ENCODE measurements at places on chromosomes 12 and 14. TPM values are rescaled to one million over a fixed set of nuclear protein-coding genes. Genes with fewer than 3 reads are reported as not detected.

GRCh38 chr14:89466484-89466883 is 49.5 kb upstream of the FOXN3 start:
- no peak for DNase-seq

GRCh38 chr12:100820314-100820713 is 25.7 kb downstream of the ANO4 start:
- DNase-seq = no peak

DNA sequence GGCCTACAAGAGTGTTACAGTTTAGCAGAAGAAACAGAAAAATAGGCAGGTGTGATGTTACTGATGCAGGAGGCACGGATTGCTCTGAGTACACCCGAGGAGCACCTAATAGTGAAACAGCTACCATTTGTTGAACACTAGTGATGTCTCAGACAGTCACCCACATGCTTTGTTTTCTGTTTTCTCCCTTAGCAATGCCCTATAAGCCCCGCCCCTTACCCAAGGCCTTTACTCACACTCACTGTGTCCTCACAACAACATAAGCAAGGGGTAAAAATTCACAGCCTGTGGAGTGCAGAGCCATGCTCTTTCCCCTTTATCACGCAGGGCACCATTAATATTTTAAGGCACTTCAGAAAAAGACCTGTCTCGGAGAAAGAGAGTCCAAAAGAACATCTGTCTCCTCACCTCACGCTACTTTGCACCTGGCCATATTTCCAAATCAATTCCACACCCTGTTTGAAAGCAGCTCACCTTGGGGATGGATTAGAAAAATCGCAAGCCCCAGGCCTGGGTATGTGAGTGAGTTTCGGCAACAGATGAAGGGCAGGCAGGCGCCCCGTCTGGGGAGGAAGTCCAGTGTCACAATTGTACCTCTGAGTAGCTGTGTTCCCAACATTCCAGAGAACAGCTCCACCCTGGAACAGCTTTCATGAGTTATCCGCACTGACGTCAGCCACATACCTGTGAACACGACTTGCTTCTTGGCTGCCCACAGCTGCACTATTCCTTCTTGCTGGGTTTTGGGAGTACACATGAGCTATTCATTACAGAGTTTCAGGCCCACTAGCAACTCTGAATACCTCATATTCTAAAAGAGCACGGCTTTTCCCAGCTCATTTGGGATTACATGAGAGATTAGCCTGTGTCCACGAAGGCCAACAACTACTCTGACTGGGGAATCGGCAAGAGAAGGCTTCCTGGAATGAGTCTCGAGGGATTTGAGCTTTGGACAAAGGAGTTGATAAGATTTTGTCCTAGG is 26.0 kb downstream of the MAPK1IP1L start:
- DNase-seq = peak; percentile 34

Gene MUCL1
- total RNA-seq = not detected

DNA sequence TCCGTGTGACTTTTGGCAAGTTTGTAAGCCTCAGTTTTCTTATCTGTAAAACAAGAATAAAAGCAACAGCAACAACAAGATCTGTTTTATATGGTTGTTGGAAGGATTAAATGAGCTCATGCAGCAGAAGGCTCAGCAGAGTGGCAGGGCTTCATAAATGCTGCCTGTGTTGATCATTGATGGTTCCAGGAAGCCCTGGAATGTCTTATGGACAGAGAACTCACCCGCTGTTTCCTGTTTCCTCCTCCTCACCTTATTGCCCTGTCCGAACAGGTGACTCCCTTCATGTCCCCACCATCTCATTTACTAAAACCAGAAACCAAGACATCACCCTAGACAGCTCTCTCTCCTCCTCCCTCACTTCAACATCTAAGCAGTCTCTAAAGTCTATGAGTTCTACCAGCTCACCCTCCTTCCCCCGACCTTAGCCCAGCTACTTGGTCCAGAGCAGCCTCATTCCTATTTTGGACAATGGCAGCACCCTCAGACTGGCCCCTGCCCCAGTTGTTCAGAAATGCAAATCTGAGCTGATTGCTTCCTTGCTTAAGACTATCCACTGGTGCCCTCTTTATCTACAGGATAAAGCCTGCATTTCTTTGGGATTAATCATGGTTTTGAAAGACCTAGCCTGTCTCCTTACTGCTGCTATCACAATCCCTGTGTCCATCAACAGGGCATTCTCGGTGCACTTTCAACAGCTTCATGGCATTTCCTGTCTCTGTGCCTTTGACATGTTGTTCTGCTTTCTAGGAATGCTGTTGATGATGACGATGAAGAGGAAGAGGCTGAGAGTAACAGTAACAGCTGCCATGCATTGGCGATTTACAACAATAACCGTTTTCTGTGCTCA is 21.4 kb upstream of the GSG1 start:
- DNase-seq = no peak

DNA sequence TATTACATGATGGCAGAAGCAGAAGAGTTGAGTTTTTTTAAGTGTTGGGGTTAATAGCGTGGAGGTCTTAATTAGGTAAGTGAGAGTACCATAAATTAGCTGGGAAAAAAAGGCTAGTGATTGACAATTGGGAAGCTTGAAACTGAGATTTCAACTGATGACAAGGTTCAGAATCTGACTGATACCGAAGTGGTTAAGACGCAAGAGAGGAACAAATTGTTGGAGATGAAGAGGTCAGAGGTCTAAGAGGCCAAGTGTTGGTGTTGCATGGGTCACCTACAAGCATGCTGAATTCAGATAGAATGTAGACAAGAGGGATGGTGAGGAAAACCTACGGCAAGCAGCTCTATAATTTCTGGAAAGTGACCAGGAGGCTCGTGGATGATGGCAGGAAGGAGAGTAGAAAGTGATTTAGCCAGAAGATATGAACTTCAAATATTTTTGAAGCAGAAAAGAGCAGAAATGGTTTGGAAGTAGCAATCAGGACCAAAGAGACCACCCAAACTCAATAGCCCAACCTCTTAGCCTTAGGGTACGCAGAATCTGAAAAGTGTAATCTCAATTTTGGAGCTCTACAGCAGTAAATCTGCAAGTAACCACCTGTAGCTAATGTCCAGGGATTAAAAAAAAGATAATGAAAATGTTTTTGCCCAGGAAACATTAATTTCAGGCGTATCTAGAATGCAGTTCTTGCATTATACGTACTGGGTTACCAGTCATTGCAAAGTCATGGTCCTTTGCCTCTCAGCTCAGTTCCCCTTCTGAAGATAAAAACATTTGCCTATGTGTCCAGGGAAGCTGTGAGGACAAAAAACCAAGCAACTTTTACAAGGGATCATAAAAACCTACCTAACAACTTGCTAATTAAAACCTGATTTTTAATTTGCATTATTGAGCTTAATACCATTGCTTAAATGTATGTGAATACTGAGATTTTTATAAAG is 1.7 kb upstream of the TMPO start:
- no peak for DNase-seq

Gene SOAT2
- total RNA-seq = 0.04 TPM

DNA sequence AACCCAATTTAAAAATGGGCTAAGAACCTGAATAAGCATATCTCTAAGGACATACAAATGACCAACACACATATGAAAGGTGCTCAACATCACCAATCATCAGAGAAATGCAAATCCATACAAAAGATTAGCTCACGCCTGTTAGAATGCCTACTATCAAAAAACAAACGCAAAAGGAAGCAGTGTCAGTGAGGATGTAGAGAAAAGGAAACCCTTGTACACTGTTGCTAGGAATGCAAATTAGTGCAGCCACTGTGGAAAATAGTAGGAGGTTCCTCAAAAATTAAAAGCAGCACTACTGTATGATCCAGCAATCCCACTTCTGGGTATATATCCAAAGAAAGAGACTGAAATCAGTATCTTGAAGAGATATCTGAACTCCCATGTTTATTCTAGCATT is 133.0 kb downstream of the CPNE8 start:
- DNase-seq = peak; percentile 18

Gene NEUROD4
- total RNA-seq = under 0.01 TPM

Gene HCAR1
- total RNA-seq = 0.09 TPM

DNA sequence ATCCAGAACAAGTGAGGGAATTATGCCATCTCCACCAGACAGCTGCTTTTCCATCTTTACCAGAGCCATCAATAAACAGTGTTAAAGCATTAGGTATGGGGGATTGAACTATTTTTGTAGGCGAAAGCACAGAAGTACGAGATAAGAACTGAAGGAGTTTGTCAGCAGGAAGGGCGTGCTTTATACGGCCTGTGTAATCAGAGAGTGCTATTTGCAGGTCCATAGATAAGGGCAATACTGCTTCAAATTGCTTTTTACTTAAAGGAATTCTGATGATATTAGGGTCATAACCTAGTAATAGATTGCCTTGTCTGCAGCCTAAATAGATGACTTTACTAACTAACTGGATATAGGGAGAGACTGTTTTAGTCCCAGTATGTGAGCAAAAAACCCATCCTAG is 20.3 kb upstream of the CLEC4E start:
- no peak for DNase-seq

DNA sequence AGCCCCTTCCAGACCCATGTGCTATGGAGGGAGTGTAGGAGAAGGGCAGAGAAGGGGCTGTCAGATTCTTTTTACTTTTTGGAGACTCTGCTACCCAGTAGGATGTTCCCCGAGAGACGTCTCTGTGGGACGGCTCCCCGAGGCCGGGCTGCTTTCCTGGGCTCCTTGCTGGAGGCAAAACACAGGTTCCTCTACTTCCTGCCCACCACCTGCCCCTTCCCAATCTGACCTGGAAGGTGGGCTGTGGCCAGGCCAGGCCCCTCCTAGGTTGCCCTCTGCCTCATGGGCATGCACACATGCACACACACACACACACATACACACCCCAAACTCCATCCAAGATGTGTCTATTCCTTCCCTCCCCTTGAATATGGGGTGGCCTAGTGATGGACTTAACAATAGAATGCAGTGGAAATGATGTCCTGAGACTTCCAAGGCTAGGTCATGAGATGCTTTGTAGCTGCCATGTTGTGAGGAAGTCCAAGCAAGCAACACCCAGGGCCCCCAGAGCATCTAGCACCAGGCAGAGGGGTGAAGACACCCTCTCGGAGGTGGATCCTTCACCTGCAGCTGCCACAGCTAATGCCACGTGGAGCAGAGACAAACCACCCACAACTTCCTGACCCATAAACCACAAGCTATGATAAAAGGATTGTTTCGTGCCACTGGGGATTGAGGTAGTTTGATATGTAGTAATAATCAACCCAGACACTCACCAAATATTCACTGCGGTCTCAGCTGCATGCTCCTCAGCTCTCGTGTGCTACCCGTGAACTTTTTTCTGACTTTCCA is 1.6 kb upstream of the ASB2 start:
- no peak for DNase-seq

- peak; percentile 71 for DNase-seq
These were observed 12.5 kb downstream of the EGLN3 start for GRCh38 chr14:33938131-33938949.

DNA sequence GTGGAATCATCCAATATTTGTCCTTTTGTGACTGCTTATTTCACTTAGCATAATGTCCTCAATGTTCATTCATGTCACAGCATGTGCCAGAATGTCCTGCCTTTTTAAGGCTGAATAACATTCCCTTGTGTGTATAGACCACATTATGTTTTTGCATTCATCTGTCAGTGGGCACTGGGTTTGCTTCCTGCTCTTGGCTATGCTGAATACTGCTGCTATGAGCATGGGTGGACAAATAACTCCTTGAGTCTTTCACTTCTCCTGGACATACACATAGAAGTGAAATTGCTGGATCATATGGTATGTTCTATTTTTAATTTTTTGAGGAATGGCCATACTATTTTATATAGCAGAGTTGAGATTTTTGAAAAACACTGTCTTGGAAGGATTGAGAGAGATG is 46.9 kb downstream of the GPR68 start:
- DNase-seq = no peak

DNA sequence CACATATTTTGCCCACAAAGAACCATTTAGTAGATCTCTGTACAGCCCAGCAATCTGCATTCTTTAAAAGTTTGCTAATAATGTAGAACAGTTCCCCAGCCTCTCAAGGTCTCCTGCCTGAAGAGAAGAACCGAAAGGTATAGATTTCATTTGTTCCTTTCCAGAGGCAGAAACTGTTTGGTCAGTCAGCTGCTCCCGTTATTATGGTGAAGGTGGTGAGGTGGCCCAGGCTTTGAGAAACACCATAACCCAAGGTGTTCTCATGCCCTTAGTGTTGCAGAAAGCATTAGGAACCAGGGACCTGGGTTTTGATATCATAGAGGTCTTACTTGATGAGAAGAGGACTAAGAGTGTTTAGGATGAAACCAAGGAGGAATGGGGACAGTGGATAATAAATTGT is 65.3 kb downstream of the SUSD6 start:
- no peak for DNase-seq

GRCh38 chr14:96940009-96940408 is 142.8 kb downstream of the VRK1 start:
- DNase-seq = no peak

DNA sequence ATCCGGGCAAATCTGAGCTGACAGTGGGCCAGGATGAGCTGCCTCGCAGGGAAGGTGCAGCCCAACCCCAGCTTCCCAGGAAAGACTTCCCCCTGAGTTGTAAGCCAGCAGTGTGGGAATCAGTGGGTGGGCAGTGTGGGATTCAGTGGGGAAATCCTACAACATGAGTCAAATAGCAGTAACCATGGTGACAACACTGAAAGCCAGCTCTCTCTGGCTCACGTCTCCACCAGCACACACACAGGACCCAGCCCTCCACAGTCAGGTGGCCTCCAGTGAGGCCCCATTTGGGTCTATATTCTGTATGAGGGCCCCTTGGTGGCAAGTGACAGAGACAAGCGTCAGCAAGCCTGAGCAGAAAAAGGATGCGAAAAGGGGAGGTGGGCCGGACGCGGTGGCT is 6.0 kb upstream of the LGALS3 start:
- peak; percentile 71 for DNase-seq

Gene CLEC2B
- total RNA-seq = 4.4 TPM

DNA sequence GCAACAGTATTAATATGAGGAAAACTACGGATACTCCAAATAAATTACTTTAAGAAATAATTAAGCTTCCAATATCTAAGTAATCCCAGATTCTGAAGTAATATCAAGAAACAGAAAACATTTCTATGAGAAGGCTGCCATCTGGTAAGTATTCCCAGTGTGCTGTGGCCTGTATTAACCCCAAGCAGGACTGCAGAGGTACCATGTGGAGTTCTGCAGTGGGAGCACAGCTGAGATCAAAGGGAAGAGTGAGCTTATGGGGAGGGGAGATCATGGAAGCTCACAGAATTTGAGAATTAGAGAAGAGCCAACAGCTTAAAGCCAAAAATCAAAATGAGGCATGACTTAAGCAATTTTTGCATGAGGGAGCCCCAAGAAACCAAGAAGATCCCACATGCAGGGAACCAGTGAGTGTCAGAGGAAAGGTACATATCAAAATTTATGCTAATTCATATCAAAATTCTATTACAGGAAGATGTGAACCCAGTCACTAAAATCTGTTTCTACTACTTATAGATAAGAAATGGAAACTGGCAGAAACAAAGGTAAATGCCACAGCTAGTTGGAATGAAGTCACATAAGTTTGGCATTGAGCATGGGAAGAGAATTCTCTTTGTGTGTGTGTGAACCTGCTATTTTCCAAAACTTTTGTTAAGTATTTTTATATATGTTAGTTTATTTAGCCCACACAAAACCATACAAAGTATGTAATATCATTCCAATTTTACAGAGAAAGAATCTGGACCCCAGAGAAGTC is 62.6 kb upstream of the KITLG start:
- DNase-seq = no peak
